ENCODE measurements at places on chromosomes 5 and 9. TPM values are rescaled to one million over a fixed set of nuclear protein-coding genes. Genes with fewer than 3 reads are reported as not detected.

DNA sequence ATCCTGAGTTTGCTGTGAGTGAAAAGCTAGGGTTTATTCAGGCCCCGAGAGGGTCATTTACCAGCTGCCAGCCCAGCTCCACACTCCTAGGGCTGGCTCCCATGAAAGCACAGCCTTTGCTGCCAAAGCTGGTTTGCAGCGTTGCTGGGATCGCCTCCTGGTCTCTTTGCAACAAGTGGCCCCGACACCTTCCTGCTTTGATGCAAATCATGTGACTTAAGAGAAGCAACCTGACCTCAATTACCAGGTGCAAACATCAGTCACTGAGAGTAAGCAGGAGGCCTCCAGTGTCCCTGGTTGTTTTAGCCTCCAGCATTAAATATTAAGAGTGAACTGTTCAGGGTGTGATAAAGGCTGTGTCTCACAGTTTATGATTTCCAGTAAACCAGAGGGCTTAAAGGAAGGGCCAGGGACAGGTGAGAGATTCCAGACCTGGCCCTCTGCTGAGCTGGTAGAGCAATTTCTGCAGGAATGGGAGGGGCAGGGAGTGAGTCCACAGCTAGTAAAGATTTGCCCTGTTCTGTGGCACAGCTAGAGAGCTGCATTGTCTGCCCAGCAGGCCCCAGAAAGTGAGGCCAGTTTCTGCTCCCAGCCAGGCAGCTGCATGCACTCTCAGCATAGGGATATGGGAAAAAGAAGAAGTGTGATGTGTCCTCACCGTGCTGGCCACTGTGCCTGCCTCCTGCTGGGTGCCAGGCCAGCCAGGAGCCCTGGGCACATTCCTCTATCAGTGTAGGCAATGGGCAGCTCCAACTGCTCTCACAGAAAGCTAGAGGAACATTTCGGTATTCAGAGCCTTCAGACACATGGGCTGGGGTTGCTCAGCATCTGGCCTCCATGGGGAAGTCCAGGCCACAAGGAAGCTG is 58.0 kb downstream of the SLC22A5 start:
- no peak for DNase-seq

DNA sequence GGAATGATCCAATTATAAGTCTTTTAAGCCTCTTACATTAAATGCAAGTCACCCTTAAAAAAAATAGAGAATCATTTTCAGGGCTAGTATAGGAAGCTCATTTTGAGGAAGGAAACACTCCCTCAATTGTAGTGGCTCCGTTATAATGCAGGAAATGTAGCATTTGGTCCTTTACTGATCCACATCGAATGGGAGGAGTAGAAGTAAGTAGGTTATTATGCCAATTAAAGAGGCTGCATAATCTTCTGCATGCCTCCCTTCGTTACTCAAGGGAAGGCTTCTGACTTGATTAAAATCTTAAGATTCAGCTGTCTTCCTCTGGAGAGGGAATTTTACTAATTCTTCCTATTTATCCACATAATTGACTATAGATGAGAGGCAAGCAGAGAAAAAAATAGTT is 579.2 kb upstream of the COX7C start:
- no peak for DNase-seq

The SLC34A1 gene
- polyA plus RNA-seq: not detected

The SURF2 gene
- 19.9 TPM for polyA plus RNA-seq

The PCDHGB5 gene
- not detected for polyA plus RNA-seq

The TSTD2 gene
- 10.0 TPM for polyA plus RNA-seq

The DTWD2 gene
- 2.4 TPM for polyA plus RNA-seq
